GDM1 (cell line): ENCODE measurements at places on chromosomes 16 and 17.

DNA sequence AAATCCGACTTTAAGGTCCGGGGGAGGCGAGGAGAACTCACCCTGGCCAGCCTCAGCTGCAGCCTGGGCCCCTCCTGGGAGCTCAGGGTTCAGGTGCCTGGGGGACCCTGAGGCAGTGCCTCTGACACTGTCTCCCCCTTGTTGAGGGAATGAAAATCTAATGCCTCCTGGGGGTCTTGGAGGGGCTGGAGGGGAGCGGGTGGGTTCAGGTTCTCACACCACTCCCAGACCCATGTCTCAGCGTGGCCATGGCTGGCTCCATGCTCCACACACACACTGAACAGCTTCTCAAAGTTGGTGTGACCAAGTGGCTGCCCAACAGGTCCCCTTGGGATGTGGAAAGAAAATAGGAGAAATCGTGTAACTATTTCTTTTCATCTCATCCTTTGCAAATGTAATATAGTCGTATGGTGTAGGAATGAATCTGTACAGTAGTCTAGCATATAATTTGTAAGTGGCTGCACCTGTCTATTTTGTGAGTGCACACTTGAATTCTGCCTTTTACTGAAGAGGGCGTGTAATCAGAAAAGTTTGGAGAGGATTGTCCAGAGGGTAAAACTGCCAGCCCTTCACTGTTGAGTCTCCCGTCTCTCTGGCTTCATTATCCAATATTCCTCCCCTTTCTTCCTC lies 788 bp upstream of the PRCD start:
- DNase-seq = no peak

GRCh38 chr17:16988749-16989229 lies 16.9 kb upstream of the TNFRSF13B start:
- no peak for DNase-seq

DNA sequence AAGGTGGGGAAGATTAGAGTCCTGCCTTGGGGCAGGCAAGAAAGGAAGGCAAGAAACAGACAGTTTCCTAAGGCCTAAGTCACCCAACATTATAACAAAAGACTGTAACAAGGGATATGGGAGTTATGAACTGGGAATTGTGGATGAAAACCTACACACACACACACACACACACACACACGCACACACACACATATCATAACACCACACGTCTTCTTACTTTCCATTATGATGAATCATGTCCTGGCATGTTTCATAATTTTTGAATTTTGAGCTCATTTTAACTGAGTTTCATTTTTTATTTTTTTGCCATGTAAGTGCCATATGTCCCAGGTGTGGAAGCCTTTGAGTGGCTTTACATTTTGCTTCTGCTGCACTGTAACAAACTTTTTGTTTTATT lies 29.9 kb downstream of the HS3ST2 start:
- DNase-seq = no peak

DNA sequence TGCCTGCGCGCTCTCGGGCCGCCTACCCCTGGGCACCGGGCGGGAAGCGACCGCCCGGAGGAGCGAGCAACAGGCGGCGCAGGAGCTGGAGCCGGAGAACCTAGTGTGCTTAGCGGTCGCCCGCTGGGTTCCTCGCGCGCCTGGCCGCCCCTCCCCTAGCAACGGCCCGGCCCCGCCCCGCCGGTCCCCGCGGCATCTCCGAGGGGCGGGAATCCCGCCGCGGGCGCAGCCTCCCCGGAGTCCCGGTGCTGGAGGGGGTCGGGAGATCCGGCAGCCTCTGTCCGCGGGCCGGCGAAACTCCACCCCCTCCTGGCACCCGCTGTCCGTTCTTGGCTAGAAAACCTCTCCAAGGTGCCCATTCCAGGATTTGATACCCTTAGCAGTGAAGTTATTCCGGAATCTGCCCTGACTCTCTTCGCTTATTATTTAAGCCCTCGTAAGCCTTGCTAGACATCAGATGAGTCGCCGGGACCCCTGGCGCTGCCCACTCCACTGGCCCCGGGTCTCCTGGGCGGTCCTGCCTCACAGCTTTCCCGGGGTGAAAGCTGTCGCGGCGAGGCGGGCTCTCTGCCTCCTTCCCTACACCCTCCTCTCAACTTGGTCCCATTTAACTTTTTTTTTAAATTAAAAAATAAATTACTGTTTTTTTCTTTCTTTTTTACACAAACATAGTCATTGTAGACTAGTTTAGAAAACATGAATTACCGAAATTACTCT lies at the start of gene RPRML:
TSS of gene RPRML (minus strand) at position 107 of the 717 bp plus-strand sequence. CDS start 246 bp downstream, outside the sequence.
- no peak for DNase-seq

DNA sequence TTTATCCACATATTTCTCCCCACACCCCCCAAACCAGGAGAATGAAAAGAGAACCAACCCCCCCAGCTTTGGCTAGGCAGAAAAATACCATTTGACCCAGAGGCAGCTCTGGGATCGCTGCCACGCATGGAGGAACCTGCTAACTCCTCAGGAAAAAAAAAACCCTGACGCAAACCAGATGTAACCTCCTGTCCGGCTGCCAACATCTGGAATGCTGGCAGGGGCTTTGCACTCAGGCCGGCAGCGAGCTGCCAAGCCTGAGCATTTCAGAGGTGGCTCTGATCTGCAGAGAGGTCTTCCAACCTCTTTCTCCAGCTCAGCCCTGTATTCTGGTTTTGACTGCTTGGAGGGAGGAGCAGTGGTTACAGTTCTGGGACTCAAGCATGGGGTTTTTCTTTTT lies 8.2 kb downstream of the IGFBP4 start:
- DNase-seq = no peak

DNA sequence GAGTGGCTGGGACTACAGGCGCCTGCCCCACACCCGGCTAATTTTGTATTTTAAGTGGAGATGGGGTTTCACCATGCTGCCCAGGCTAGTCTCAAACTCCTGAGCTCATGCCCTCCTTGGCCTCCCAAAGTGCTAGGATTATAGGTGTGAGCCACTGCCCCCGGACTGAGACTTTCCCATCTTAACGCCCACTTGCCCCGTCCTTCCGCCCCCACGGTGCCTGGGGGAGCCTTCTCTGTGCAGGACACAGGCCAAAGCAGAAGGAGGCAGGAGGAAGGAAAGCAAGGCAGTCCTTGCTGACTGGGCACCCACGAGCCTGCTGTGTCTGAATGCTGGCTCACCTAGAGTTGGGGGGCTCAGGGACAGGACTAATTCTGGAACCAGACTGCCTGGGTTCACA lies 17.6 kb upstream of the GNG13 start:
- DNase-seq = no peak

DNA sequence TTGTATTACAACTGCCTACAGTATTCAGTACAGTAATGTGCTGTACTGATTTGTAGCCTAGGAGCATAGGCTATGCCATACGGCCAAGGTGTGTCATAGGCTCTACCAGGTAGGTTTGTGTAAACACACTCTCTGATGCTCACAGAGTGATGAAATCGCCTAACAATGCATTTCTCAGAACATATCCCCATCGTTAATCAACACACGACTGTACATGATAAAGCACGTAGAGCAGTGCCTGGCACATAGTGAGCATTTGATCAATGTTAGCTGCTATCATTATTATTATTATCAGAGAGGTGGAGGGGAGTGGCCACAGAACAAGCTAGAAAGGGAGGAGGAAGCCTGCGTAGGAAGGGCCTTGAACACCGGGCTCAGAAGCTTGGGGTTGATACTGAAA lies 81.1 kb upstream of the LHX1 start:
- DNase-seq = no peak

- no peak for DNase-seq
These were observed 150.5 kb upstream of the SOX9 start for GRCh38 chr17:71970312-71970711.

DNA sequence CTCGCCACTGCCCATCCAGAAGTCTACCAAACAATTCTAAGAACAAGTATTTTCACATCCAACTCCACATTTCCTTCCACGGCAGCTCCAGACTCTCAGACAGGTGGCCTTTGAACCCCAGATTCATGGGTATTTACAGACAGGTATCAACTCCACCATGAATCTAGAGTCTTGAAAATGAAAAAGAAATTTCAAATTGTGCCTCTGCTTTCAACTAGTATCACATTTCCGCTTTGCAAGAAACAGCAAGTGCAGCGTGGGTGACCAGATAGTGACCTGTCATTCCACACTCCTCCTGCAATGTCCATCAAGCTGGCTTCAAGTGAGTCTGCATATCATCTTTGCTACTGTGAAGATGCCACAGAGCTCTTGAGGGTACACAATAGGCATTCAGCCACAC lies 232.4 kb upstream of the RPL38 start:
- no peak for DNase-seq

- no peak for DNase-seq
These were observed 128.4 kb downstream of the ENGASE start for GRCh38 chr17:79203016-79203415.

DNA sequence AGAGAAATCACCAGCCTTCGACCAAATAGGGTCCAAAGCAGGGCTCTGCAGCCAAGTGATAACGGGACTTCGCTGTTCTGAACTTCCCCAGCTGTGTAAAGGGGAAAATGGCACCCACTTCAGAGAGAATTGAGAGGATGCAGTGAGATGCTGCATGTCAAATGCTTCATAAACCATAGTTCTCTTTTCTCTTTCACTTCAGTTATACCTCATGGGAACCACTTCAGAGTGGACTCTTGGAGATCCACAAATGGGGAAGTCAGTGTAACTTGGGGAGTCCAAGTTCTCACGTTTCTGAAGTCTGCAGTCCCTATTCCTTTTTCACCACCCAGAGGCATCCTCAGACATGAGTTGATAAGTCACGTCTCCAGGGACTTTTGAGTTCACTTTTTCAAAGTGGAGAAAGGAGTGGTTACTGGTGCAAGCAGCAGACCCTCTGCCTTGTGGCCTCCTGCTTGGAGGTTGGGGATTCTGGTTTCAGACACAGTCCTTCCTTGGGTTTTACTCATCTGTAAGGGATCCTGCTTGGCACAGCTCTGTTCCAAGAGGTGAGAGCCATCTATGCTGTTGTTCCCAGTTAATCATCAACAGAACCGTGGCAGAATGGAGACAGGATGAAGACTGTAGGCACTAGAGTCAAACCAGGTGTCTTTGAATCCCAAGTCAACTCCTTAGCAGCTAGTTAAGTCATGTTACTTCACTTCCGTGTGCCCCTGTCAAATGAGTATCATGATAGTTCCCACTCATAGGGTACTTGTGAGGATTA lies 123.4 kb upstream of the NOL11 start:
- DNase-seq = no peak

DNA sequence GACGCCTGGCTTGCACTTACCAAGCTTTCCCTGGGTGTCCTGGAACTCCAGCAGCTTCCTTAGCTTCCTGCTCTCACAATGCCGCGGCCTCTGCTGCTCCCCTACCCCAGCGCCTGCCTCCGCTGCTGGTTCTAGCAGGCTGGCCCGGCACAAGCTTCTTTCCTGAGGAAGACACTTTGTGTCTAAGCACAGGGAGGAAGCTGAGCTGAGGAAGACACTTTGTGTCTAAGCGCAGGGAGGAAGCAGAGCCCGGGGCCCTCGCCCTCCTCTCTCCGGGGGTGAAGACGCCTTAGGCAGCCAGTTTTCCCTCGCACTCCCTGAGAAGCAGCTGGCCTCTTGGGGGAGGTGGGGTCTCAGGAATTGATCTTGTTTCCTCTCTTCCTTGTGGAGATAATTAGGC lies 64.9 kb downstream of the PLD6 start:
- no peak for DNase-seq

DNA sequence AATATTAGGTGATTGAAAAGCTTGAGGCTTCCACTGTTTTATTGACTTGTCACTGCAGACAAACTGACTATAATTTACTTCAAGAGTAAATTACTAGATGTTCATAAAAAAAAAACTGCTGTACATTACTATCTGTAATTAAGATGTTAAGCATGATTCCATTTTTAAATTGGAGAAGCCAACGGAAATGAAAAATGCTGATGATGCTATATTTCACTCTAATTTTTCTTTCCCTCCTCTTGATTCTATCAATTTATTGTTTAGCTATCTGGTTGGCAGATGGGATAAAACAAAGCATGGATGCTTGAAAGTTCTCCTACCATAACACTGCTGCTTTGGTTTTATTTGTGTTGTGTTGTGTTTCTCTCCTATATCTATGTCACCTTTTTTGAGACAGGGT lies 41.0 kb downstream of the MAF start:
- no peak for DNase-seq

DNA sequence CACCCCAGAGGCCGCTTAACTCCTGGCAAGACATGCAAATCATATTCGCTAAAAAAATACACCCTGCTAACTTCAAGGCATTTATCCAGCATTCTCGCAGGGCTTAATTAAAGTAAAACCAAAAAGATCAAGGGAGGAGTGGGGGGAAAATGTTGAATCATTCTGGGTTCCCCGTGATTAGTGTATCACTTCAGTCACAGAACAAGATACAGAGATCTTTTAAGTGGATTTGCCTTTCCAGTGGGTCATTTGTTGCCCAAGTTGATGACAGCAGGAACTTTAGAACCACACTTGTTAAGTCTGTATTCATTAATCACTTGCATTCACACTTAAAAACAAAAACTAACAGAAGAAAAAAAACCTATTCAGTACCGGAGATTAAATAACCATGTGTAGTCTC lies 17.3 kb downstream of the CRYBA1 start:
- DNase-seq = no peak

DNA sequence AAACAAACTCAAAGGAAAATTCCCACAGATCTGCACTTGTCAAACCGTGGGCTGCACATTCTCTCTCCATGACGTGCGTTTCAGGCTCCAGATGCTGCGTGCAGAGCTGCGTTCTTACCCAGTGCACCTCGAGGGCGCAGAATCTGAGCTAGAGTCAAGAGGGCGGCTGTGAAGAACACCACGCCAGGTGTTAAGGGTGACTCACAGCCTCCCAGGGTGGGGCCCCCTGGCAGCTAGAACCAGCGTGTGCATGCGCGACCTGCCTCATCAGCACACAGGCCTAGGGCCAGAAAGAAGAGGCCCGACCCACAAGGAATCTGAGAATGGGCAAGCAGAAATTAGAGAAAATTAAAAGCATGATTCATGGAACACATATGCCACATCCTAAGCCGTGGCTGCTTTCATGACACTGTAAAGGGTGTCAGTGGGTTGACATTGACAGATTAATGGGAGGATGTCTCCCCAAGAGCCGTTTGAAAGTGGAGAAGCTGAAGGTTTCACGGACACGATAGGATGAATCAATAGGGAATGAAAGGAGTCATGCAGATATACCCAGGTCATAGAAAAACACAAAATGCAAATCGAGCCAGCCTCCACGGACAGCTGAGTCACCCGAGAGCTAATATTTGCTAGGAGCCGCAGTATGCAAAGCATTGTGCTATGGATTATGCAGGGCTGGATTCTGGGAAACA lies 29.0 kb downstream of the MARCHF10 start:
- no peak for DNase-seq

DNA sequence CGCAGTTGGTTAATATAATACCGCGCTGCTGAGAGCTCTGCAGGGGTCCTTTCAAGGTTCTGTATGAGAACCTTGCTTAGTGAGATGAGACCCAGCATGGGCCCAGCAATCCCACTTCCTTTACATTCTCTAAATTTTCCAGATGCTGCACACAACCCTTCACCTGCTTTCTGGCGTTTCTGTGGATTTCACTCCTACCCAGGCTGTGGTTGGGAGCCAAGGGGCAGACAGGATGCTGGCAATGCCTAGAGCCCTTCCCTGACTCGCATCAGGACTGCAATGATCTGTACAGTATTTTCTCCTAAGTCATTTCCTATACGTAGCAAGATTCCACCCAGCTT lies 10.1 kb upstream of the PIPOX start:
- no peak for DNase-seq

- DNase-seq = no peak
These were observed 36.6 kb downstream of the CYLD start for GRCh38 chr16:50778284-50779163.
